Anterior cingulate cortex (tissue), 58 donors: ENCODE measurements at places on chromosomes 2 and 18.
A peak's percentile ranks its signal among the peaks of the same experiment; 100 is the strongest.

- no peak for DNase-seq
These were observed 15.0 kb upstream of the KCNG2 start for GRCh38 chr18:79782566-79783308.

GRCh38 chr2:238427435-238428162, 872 bp downstream of the ASB1 start:
- no peak for DNase-seq

- DNase-seq = no peak
These were observed 25.6 kb downstream of the DNPEP start for GRCh38 chr2:219362072-219362471.

GRCh38 chr18:55416791-55417190, 171.2 kb downstream of the TCF4 start:
- no peak for DNase-seq

- no peak for DNase-seq
These were observed 128.2 kb downstream of the COL4A4 start for GRCh38 chr2:227035711-227036367.

GRCh38 chr18:23462876-23463275, 9.8 kb downstream of the RIOK3 start:
- no peak for DNase-seq

DNA sequence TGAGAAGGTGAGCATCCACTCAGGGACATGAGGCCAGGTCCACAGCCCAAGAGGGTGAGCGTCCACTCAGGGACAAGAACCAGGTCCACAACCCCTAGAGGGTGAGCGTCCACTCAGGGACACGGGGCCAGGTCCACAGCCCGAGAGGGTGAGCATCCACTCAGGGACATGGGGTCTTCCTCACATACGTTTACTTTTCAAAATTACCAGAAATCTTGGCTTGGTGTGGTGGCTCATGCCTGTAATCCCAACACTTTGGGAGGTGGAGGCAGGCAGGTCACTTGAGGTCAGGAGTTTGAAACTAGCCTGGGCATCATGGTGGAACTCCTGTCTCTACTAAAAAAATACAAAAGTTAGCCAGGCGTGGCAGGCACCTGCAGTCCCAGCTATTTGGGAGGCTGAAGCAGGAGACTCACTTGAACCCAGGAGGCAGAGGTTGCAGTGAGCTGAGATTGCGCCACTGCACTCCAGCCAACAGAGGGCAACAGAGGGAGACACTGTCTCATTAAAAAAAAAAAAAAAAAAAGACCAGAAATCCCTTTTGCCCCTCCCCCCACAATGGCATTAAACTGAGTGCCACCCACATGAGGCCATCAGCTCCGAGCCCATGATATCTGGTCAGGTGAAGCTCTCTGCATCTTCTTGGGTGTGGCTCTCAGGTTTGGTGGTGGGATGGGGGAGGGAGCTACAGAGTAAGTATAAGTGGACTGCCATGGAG, 9.0 kb upstream of the MBP start:
- no peak for DNase-seq

GRCh38 chr2:218860950-218861381, 1.4 kb downstream of the WNT6 start:
- DNase-seq = no peak

DNA sequence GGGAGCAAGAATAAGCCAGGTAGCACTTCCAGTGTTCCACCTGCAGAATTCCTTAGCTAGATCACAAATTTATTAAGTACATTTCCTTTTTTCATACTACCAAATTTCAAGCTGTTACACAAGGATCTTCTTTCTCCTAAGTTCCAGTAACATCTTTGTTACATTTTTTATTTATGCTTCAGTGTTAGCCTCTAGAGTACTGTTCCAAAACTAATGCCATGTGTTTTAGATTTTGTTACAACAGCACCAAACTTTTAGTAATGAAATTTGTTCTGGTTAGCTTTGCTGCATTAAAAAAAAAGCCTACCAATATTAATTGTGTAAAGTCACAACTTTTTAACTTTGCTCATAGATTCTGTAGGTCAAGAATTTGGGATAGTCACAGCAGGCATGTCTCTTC, 161.1 kb downstream of the CAMKMT start:
- DNase-seq = no peak

GRCh38 chr2:121489284-121489683, 41.4 kb upstream of the RNU4ATAC start:
- no peak for DNase-seq

- DNase-seq = no peak
These were observed 41.5 kb upstream of the CHRNA1 start for GRCh38 chr2:174805803-174806202.

DNA sequence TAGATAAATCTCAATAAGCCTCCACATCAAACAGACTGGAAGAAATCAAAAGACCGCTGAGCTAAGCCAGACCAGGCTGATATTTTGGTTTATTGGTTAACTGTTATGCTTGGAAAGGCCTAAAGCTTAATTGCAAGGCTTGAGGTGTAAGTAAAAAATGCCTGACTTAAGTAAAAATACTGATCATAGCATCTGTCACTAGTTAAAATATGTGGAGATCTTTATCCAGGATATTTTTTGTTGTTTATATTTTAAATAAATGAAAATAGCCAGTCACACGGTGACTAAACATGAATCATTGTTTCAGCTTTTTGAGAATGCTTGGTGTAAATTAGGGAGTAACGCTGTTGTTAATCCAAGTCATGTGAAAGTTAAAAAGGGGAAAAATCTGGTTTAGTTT, 127.9 kb downstream of the THADA start:
- no peak for DNase-seq

DNA sequence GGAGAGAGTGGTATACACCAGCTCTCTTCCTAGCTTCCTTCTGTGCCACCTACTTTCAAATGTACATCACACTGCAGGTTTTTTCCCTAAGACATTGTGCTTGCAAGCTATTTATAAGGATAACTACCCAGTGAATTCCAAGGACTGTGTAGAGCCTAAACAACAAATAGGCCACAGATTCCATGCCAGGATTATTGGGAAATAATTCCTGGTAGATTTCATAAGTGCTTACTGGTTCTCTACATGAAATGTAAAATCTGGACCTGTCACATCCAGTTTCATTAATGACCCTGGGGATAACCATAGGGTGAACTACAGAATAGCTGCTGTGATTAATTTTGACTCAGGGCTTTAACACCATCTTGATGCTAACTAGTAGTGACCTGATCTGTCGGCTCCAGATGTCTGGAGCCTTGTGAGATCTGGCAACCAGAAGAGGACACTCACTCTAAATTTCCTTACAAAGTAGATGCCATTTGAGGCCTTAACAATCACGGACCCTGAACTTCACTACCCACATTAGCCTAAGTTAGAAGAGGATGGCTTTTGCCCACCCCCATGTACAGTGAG, 34.3 kb upstream of the LGALSL start:
- DNase-seq = no peak

- DNase-seq = no peak
These were observed 101.4 kb upstream of the EPAS1 start for GRCh38 chr2:46195819-46196218.

DNA sequence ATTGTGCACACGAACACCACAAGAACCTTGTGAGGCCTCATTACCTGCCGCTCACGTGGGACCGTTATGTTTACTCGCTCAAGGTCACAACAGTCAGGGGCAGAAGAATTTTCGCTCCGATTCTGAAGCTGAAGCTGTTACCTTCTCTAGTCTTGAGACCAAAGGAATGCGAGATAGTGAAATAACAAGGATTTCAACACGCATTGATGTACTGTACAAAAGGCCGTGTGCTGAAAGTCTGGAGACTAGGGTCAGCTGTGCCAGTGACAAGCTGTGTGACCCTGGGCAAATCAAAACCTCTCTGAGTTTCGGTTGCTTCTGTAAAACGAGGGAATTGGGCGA, 583 bp downstream of the NEMP2 start:
- no peak for DNase-seq

DNA sequence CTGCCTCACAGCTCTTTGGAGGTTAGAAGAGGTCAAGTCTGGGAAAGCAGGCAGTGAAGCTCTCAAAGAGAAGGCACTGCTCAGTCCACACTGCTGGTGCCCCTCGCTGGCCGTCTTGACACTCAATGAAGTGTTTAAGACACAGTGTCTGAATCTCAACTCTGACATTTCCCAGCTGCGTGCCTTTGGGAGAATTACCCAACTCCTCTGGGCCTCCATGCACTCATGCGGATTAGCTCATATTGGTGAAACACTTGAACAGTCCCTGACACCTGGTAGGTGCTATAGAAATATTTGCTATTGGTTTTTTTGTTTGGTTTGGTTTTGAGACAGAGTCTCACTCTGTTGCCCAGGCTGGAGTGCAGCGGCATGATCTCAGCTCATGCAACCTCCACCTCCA, 281.0 kb downstream of the SRBD1 start:
- DNase-seq = no peak

DNA sequence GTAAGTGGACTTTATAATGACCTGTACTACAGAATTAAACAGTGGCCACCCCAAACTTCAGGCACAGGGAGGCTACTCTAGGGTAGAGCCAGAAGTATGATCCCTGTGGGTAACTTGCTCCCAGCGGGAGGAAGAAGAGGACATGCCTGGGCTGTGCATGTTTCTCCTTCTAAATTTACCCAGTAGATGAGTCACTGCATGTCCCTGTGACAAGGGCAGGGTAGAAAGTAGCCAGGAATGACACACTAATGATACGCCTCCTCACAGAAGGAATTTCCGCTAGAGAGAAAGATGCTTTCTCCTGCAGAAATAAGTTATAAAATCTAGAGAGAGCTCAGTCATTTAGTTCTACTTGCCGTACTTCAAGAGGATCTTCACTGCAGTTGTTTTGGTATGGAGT, 7.5 kb downstream of the ACYP2 start:
- peak; percentile 15 for DNase-seq

DNA sequence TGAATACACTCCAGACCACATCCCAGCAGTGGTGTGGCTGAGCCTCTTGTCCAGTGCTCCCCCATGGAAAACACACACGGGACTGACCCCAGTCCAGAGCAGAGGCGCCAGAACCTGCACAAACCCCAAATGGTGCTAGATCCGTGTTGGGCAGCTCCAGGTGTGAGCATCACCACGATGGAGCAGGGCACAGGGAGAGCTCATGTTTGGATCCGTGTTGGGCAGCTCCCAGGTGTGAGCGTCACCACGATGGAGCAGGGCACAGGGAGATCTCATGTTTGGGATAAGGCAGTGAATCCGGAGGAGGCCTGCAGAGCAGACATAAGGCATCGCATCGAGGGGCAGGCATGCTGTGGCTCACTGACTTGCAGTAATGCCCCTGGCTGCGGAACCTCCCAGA, 460.0 kb upstream of the MYT1L start:
- no peak for DNase-seq

- DNase-seq = no peak
These were observed 51.5 kb upstream of the TWIST2 start for GRCh38 chr2:238796223-238796885.

DNA sequence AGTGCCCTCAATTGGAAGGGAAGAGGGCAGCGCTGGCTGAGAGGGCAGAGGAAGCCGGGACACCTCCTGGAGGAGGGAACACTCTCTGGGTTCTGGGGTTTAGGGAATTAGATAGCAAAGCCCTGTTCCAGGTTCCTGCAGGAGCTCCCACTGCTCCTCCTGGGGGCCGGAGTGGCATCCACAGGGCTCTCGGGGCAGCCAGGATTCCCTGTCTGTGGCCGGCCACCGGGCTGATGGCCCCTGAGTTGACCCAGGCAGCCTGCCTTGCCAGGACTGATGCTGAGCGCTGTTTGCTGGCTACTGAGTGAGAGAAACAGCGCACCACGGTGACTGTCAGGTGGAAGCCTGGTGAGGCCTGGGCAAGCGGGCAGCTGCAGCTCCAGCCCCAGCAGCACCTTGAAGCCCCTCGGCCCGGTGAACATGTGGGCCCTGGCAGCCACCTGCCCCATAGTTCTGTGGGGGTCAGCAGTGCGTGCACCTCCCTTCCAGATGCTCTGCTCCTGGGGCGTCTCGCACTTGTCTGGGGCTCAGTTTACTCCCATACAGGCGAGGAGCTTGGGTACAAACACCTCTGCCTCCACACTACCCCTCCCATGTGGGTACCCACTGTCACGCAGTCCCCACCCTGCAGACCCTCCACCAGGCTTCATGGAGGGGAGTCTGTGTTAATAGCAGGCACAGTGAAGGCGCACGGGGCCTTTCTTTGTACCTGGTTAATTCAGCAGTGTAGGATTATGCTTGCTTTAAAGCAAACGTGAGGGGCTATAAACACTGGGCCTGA, 7.7 kb upstream of the ALLC start:
- no peak for DNase-seq

- DNase-seq = no peak
These were observed 14.7 kb downstream of the CAPN13 start for GRCh38 chr2:30792521-30792920.

GRCh38 chr2:239815671-239816070, 209.5 kb downstream of the NDUFA10 start:
- DNase-seq = no peak

DNA sequence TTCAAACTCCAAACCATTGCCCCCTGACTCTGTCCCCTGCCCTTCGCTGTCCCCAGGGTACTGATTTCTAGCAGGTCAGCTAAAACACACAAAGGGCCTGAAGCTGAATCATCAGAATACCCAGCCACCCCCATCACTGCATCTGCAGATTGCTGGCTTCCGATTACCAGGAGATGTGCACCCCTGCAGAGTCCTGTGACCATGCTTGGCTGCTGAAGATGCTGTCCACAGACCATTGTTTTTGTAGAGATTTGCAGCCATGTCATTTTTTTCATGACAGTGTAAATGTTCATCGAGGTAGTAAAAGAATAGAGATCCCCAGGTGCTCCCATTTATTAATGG, 463.3 kb downstream of the STK39 start:
- DNase-seq = no peak

- DNase-seq = no peak
These were observed 165.6 kb downstream of the KLHL29 start for GRCh38 chr2:23550553-23550952.

DNA sequence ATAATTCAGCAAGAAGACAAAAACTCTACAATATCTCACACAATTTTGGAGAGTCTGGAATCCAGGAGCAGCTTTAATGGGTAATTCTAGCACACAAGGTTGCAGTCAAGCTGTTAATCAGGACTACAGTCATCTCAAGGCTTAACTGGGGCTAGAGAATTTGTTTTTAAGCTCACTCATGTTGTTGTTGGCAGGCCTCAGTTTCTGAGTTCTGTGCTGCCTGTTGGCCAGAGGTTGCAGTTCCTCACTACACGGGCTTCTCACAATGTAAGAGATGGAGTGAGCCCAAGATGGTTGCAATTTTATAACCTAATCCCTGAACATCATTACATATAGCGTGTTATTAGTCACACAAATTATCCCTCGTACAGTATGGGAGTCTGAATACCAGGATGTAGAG, 50.6 kb upstream of the TMEFF2 start:
- DNase-seq = no peak

DNA sequence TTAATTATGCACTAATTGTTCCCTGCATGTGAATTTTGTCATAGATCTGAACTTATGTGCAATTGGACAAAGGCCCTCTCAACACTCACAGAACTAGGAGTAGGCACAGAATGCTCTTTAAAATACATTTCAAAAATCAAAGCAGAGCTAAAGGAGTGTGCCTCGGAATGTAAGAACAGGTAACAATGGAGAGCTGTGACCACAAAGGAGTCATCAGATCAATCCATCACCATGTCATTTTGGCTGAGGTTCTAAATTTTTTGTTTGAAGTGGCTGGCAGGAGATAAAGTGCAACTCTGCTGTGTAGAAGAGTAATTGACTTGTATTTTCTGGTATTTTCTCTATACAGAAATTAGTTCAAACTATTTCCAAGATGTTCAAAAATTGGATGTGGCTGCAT, 155.4 kb downstream of the NRP2 start:
- DNase-seq = no peak
